ENCODE measurements at places on chromosomes 2 and 18.

DNA sequence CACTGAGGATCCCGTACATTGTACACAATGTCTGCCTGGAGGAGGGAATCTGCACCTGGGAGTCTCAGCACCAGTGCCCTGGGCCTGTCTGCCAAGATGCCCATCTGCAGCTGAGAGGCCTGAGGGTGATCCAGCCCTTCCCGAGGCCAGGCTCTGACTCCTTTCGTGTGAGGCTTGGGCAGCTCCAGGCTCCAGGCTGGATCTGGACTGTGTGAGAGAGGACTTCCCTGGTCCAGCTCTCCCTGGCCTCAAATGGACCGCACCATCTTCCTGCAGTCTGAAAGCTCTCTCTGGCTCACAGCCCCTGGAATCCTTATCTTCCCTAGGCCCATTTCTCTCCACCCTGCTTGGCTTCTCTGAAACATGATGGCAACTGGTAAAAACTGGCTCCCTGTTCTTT is 324.6 kb downstream of the DYSF start:
- no peak for DNase-seq

DNA sequence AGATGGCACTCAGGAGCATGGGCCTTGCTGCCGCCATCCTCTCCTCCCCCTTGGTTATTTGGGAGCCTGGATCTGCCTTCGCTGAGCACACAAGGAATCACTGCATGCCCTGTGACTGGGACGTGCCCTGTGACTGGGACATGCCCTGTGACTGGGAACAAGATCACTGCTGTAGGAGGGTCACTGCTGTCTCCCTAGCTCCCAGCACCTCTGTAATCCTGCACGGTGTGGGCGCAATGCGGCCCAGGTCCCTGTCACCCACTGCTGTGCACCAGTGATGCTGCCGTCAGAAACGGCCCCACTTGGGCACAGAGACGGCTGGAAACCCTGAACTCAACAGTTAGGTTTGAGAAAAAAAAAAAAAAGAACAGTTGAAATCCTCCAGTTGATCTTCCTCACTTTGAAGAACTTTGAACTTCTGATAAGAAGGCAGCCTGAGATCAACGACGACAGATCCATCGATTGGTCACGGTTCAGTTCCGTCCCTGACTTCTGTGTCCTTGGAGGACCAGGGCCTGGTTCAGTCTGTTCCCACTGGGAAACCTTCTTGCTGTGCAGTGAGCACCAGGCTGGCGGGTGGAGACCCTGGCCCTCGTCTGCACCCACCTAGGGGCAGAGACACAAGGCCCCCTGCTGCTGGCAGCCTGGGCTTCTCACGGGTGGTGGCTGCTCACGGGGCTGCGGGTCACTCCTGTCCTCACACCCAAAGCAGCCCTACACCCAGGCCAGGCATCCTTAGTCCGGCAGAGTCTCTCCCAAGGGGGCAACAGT is 125.9 kb downstream of the PXDN start:
- peak; percentile 70 for DNase-seq

GRCh38 chr2:191070276-191070675 is 56.3 kb upstream of the STAT1 start:
- no peak for DNase-seq

GRCh38 chr2:1748176-1748740 is 3.9 kb upstream of the PXDN start:
- DNase-seq = no peak

DNA sequence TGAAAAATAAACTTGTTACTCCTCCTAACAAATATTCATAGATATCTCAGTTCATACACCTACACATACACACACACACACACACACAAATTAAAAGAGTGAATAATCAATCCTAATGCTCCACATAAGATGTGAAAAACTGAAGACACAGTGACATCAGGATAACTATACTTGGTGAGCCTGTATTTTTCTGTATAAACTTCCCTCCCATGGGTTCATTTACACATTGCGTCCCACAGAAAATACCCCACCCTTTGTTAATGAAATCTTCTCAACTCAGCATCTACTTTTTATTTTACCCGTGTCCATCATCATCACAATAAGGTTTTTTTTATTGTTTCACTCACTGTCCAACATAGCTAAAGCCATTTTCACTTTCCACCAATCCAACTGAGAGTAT is 60.4 kb downstream of the CD226 start:
- no peak for DNase-seq

- peak; percentile 92 for DNase-seq
These were observed 125.5 kb upstream of the ZNF516 start for GRCh38 chr18:76620321-76621170.

DNA sequence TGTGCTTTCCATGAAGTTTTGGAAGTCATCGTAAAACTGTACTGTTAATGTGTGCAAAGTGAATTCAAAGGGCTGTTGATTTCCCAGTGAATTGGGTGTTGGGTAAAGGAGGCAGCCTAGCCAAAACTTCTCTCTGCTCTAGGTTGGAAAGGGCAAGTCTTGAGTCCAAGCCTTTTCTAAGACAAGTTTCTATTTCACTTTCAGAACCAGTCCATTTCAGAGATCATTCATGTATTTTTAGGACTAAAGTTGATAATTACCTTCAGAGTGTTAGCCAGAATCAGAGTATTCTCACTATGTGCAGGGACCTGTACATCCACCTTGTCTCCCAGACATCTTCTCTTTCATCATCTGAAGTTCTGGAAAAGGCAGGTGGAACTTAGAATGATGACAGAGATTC is 636.1 kb upstream of the KLHL29 start:
- no peak for DNase-seq

- DNase-seq = no peak
These were observed 201.8 kb upstream of the FN1 start for GRCh38 chr2:215637651-215638050.

- DNase-seq = no peak
These were observed 23.3 kb upstream of the IL1RN start for GRCh38 chr2:113104054-113104611.

- DNase-seq = no peak
These were observed 55.7 kb upstream of the PDE1A start for GRCh38 chr2:182482511-182482910.

- DNase-seq = peak; percentile 92
These were observed 200.1 kb downstream of the SMAD7 start for GRCh38 chr18:48750485-48751175.

DNA sequence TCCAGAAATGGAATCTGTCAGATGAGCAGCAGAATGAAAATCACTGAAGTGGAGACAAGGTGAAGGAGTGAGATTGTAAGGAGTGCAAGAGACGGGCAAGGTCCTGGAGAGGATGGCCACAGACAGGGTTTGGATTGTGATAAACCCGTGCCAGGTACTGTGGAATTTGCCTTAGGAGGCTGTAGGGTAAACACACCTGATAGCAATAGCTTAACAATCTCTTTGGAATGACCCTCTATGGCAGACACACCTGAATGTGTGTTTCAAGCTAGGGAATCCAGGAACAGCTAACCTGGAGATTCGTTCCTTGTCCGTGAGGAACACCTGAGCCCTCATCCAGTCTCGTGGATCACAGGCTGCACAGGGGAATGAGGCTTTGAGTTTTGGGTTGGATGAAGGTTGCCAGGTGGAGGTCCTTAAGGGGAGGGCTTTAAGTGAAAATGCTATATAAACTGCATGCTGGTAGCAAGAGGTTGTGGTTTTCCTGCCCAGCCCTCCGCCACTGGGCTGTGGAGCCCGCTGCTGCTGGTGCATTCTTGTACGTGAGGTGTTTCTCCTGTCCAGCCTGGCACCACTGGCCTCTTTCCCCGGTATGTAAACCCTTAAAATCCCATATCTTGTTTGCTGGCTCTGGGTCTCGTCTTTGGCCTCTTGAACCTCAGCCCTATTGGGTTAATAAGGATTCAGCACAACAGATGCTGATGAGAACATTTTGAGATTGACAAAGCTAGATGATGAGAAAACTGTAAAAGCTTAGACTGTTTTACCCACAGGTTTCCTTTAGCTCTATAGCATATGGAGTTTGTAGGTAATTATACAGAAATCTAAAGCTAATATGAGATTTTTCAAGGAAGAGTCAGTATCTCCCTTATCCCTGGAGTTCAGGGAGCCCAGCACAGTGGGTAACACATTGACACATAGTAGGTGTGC is 117.9 kb downstream of the ARHGAP15 start:
- no peak for DNase-seq

- DNase-seq = no peak
These were observed 88.4 kb downstream of the PMAIP1 start for GRCh38 chr18:59988098-59988706.

- no peak for DNase-seq
These were observed 43.8 kb downstream of the APOB start for GRCh38 chr2:20999906-21000645.

GRCh38 chr2:112798979-112799975 is 15.0 kb upstream of the IL1A start:
- DNase-seq = no peak

DNA sequence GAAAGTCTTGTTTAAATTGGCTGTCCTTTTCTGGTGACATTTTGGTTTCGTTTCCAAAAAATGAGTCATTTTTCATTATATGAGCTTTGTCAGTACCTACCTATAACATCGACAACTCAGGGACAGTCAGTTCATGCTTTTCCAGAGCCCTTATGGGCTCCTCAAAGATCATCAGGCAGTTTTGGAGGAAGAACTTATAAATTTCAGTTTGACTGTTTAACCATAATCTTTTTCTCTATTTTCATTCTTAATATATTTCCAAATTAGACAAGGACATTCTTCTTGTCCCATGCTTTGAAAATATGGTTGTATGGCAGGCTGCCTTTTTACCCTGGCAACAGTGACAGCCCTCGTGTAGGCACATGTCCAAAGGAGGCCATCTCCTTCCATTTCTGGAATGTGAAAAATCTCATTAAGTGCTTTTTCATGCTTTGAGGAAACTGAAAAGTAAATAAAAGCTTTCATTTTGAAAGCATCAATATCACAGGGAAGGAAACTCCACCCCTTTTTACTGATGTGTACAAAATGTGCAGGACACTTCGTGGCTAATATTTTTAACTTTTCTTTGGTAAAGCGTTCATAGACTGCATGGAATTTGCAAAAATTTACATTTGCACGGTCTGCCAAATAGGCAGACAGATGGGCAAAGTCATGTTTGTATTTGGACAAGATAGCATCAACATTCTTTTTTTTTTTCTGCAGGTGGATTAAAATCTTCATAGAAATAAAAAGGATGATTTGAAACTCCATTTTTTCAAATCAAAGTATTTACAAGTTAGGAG is 7.2 kb upstream of the PROC start:
- DNase-seq = no peak
